Activated T-helper 2 cell treated with anti-CD3 and anti-CD28 coated beads, Interferon-gamma antibody, Interleukin-2, Interleukin-4, amounts not matched to agents 10 μg/mL and 5 μg/mL and 100 μg/mL, durations not matched to agents 14 hours and 24 hours and 36 hours (primary cell): ENCODE measurements at places on chromosomes 1 and 21. TPM values are rescaled to one million over a fixed set of nuclear protein-coding genes. Genes with fewer than 3 reads are reported as not detected.

Gene RNF186
- total RNA-seq, result not detected in 2 replicates

Gene PAQR6
- total RNA-seq, result 5.8 and 7.1 TPM in 2 replicates

Gene WDR64
- not detected in 2 replicates for total RNA-seq

Gene HJV
- total RNA-seq, result not detected in 2 replicates

Gene SIM2
- total RNA-seq, result 0.18 and 0.21 TPM in 2 replicates

Gene CELA2B
- total RNA-seq, result not detected in 2 replicates

Gene TRIM45
- total RNA-seq, result 1.5 and 1.8 TPM in 2 replicates

DNA sequence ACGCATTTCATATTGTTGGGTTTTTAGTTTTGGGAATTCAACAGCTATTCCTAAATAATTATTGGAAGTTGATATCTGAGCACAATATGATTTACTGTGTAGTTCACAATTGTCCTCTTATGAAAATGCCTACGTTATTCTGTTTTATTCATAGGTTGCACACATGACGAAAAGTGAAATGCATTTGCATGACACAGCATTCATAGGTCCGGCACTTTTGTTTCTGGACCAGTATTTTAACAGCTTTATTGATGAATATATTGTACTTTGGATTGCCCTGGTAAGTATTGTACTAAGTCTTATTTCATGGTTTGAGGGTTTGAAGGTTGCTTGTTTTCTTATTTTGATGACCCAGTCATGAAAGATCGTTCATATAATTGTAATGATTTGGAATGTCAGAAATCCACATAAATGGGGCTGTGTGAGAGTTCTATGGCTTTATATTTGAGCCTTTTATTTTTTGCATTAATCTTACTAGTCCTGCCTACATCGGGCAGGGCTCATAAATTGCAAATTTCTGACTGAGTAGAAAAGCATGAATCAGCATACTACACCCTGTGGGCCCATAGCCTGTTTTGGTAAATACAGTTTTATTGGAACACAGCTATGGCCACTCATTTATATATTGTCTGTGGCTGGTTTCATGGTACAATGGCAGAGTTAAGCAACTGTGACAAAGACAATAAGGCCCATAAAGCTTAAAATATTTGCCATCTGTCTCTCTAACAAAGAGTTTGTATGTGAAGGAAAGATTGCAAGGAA is 17.0 kb downstream of the DENND2D start:
- no peak for DNase-seq

DNA sequence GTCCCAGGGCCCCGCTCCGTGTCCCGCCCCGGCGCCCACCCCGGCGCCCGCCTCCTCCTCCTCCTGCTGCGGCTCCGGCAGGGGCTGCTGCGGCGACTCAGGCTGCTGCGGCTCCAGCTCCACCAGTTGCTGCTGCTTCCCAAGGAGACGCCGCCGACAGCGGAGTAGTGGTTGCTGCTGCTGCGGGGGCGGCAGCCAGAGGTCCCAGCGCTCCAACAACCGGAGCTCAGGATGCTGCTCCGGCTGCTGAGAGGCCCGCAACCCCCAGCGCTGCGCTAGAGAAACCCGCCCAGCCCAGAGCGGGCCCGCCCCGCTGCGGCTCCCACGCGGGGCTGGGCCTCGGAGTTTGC is 1.1 kb downstream of the CRCT1 start:
- DNase-seq, result no peak

- DNase-seq, result no peak
Observed at GRCh38 chr1:241695246-241696171, 43.4 kb downstream of the WDR64 start.

- no peak for DNase-seq
Observed at GRCh38 chr1:44747878-44748277, 8.2 kb downstream of the KIF2C start.

- no peak for DNase-seq
Observed at GRCh38 chr1:166511761-166512160, 327.5 kb upstream of the POGK start.

DNA sequence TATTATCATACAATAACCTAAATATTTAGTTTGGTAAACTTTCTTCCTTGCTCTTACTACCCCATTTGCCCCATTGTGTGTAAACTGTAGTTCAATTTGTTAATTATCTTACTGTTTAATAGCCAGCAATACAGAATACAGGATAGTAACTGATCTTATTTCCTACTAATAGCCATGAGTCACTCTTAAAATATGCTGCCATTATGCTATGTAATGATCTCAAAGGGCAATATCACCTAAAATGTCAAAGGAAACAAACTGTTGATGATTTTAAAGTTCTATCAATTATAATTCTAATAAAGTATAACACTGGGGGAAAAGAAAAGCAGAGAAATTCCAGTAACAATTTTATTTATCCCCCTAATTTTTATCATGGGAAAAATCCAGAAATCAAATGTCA is 4.3 kb downstream of the SLC30A1 start:
- DNase-seq, result no peak

GRCh38 chr1:41919764-41920397 is 1.2 kb upstream of the HIVEP3 start:
- DNase-seq, result peak; percentile 85

GRCh38 chr1:165661703-165662102 is 30.7 kb downstream of the MGST3 start:
- DNase-seq, result no peak
